ENCODE measurements at places on chromosomes 7 and 10.

GRCh38 chr7:124219681-124220080, 186.8 kb upstream of the TMEM229A start:
- DNase-seq = no peak

DNA sequence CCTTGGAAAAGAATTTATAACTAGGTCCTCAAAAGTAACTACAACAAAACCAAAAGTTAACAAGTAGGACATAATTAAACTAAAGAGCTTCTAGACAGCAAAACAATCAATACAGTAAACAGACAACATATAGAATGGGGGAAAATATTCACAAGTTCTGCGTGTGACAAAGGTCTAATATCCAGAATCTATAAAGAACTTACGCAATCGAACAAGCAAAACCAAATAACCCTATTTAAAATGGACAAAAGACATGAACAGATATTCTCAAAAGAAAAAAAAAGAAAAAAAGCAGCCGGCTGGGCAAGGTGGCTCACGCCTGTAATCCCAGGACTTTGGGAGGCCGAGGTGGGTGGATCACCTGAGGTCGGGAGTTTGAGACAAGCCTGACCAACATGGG, 33.8 kb upstream of the AMPH start:
- DNase-seq = no peak

DNA sequence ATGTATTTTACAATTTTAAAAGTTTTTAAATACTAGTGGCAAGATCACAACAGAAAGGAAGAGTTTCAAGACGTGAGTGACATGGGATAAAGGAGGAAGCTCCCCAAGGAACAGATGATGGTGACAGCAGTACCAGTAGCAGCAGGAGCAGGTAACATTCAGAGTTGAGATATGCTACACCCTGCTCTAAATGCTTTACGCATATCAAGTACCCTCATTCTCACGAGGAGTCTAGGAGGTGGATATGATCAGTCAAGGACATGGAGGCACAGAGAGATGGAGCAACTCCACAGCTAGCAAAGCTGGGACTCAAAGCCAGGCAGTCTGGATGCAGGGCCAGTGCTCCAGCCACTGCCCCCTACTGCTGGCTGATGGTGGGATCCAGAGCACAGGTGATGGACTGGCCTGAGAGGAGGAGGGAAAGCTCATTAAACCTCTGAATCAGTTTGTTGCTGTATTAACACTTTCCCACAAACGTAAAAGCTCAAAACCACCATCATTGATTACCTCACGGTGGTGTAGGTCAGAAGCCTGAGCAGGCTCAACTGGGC, 17.5 kb downstream of the RP9 start:
- DNase-seq = no peak

- no peak for DNase-seq
These were observed 96.4 kb downstream of the KCNMA1 start for GRCh38 chr10:77541247-77541646.

DNA sequence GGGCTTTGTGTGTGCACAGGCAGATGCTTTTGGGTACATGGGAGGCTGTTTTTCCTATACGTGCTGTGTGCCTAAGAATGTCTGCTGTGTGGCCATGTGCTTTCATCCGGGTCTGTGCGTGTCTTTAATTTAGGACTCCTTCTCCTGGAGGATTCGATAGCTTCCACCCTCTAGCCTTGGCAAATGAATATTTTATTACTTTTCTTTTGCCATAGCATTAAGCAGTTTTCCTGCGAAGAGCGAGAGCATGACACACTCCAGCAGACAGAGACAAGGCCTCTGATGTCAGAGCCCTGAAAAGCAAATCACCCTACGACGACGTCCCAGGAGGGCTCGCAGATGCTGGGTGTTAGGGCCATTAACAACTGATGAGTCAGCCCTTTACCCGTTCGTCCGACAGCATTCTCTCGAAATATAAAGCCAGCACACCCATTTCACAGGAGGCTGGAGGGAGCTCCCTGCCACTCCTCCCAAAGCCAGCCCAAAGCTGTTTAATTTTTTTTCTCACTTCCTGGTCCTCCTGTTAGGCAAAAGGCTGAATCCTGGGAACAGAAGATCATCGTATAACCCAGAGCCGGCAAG, 311.3 kb upstream of the ZMIZ1 start:
- DNase-seq = no peak

GRCh38 chr10:127968659-127969058, 61.8 kb downstream of the PTPRE start:
- no peak for DNase-seq

DNA sequence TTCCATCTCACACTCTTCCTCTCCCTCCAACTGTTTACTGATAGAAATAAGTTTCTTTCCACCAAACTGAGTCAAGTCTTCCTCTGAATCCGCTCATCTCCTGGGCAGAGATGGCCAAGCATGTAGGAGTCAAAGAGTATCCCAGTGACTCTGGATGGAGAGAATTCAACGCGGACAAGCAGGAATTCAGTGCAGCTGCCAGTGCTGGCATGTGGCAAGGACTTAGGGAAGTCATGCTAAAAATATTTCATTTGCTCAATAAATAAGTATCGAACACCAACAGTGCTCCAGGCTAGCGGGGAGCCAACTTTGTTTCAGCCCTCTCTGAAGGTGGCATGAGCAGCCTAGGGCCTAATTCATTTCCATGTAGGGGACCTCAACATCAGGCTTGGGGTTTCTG, 351.6 kb upstream of the ZMIZ1 start:
- peak; percentile 50 for DNase-seq

- DNase-seq = no peak
These were observed 93.8 kb upstream of the HDAC9 start for GRCh38 chr7:18401757-18402156.

DNA sequence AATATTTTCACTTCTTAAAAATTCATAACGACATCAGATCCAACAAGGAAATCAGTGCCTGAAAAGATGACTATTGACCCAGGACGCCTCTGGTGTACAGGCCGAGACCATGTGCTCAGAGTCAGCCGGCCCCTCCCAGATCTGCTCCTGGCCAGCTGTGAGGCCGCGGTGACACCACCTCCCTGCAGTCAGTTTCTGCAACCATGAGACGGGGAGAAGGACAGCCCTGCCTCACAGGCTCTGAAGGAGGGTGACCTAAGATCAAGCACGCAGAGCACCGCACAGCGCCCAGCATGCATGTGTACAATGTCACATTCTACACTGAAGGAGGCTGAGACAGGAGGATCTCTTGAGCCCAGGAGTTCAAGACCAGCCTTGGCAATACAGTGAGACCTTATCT, 2.6 kb upstream of the GPER1 start:
- no peak for DNase-seq

- DNase-seq = peak; percentile 81
These were observed 72.0 kb downstream of the SLC37A3 start for GRCh38 chr7:140326116-140326928.

- no peak for DNase-seq
These were observed 16.7 kb downstream of the WDR91 start for GRCh38 chr7:135194494-135195095.

- DNase-seq = no peak
These were observed 71.6 kb downstream of the SH2D4B start for GRCh38 chr10:80609331-80609730.

DNA sequence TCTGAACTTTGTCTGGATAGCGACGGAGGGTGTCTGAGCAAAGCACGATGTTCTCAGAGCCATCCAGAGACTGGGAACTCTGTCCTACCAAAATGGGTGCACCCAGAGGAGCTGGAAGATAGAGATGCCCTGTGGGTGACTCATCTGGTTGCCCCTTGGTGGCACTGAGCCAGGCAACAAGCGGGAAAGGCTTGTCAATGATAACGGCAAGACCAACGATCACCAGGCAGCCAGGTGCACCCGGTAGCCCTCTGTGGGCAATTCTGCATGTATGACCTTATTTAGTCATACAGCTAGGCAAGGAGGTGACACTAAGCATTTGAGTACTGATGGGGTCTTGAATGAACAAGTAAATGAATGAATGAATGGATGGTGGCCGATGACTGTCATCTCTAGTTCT, 2.8 kb upstream of the ELN start:
- DNase-seq = no peak

DNA sequence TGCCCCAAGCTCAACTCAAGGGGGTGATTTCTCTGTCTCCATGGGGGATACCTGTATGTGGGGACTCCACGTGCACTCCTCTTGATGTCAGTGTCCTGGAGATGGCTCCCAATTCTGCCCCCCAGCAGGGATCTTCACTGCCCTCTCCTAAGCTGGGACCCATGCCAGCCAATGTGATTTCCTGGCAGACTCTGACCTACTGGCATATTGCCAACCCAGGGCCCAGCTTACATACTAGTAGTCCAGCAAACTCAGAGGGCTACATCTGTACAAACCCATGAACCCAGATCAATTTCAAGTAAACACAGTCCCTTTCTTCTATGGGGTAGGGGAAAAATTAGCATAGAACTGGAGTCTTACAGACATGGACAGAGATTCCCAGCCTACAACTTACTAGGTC, 26.2 kb upstream of the BMPR1A start:
- no peak for DNase-seq

DNA sequence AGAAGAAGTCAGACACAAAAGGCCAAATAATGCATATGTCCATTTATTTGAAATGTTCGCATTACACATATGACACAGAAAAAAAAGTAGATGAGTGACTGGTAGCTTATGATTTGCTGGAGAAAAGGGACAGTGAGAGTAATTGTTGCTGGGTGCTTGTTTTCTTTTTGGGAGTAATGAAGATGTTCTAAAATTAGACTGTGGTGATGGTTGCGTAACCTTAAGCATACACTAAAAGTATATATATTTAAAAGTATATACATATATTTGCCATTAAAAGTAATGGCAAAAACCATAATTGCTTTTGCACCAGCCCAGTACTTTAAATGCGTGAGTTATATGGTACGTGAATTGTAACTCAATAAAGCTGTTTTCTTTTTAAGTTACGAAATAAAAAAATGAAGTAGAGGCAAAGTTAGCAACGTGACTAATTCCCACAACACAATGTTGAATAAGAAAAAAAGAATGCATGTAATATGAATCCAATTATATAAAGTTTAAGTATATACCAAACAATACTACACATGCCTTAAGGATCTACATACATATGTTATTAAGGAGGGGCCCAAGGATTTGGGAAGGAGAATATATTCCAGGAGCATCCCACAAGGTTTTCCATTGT, 360.4 kb upstream of the CELF2 start:
- no peak for DNase-seq

DNA sequence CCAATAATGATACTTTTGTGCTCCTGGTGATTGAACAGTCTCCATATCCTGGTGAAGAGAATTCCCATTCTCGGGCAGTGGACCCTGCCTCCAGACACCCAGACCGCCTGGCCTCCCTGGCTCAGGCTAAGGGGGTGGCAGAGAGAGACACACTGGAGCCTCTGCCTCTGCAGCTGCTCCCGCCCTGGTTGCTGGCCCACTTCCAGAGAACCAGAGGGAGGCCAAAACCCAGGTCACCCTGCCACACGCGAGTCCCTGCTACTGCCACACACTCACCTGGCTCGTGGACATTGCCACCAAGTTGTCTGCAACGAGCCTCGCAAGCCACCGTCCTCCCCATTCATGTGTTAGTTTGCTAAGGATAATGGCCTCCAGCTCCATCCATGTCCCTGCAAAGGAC, 221.8 kb downstream of the HPSE2 start:
- no peak for DNase-seq

- DNase-seq = no peak
These were observed 17.8 kb upstream of the ERCC6 start for GRCh38 chr10:49556723-49557122.

GRCh38 chr7:88835147-88835728, 39.7 kb upstream of the TEX47 start:
- DNase-seq = no peak

DNA sequence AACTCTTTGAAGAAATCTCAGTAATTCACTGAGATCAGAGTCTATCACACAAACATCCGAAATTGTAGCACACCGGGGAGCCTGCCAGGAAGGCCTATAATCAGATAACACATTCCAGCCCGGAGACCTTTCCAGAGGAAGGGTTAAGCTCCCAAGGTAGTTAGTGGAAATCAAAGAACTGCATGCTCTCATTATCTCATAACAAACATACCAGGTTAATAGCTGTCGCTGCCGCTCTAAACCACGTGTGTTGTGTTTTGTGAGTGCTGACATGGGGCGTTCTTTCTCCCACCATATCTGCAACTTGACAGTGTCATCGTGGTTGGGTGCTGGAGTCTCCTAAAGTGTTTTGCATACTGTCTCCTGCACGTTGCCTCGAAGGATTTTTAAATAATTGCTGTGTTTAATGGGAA, 120.7 kb upstream of the CARD11 start:
- no peak for DNase-seq

DNA sequence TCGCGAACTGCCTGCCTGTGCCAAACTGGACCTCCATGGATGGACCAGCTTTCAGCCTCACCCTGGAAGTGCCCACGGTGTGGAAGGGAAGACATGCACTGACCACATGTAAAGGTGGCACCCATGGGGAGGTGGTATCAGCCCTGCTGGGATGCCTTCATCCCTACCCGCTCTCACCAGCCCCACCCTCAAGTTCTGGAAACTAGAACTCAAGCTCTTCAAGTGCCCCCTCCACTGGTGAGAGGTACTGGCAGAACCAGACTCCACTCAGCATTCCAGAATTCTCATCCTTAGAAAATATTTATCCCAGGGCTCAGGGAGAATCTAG, 5.9 kb downstream of the ZNF488 start:
- peak; percentile 33 for DNase-seq

- DNase-seq = no peak
These were observed 123.5 kb downstream of the KMT2C start for GRCh38 chr7:152312316-152312715.

GRCh38 chr10:82757901-82758300, 882.9 kb downstream of the NRG3 start:
- no peak for DNase-seq

Data from right forelimb (tissue), 1 donor.